ENCODE measurements at places on chromosomes 13 and 19. TPM values are rescaled to one million over a fixed set of nuclear protein-coding genes. Genes with fewer than 3 reads are reported as not detected.

DNA sequence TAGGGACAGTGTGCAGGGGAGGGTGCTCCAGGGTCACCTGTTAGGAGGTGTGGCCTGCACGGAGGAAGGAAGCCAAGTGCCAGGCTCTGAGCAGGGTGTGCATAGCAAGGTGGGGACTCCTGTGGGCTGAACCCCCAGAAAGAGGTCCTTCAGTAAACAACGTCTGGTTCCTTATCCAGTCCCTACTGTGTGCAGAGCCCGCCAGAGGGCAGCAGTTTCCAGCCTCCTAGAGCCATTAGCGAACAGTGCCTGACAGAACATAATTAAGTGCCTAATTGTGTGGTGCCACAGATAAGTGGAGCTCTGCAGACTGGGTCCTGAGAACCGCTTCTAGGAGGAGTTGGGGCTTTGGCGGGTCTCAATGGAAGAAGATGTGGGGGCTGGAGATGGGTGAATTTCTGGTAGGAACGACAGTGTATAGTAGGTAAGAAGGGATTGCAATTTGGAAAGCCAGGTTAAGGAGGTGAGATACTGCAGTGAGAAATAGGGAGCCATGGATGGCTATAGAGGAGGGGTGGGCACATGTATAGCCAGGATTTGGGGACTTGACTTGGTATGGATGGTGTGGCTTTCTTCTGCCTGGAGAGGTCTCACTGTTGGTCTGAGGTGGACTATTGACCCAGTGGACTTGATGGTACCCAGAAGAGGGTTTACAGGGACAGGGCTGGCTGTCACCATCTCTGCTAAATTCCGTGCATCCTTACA lies 323.1 kb downstream of the ZNF536 start:
- peaks cover 8% of the 10 kb centered on the region for H3K27me3 ChIP-seq
- H3K4me1 ChIP-seq: no peaks in the 10 kb centered on the region
- no peak overlapping the region for H3K27ac ChIP-seq
- no peaks in the 10 kb centered on the region for H3K36me3 ChIP-seq
- DNase-seq: no peak
- H3K4me3 ChIP-seq: no peak overlapping the region

SSC5D gene
- 15.1 TPM for total RNA-seq

DNA sequence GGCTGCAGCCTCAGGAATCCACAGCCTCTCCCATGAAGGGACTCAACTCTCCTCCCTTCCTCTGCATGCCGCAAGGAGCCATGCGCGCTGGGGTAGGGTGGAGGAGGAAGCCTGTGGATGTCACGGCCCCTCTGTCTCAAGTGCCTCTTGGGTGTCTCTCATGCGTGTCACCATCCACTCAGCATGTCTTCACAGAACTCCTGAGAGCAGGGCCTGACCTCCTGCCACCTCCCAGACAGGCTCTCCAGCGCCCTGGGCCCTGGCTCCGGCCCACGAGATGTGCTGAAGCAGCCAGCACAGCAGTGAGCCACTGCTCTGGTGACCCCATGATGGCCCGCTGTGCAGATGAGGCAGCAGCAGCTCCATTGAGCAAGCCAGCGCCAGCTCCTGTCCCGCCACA lies 25.9 kb upstream of the SPACA7 start:
- H3K4me3 ChIP-seq: no peak overlapping the region
- no peak overlapping the region for H3K27ac ChIP-seq
- DNase-seq: no peak
- no peaks in the 10 kb centered on the region for H3K36me3 ChIP-seq
- H3K27me3 ChIP-seq: no peaks in the 10 kb centered on the region
- no peaks in the 10 kb centered on the region for H3K4me1 ChIP-seq

KIR2DL3 gene
- not detected for total RNA-seq

ZNF256 gene
- total RNA-seq: not detected

OR7D2 gene
- 0.29 TPM for total RNA-seq

ATP12A gene
- total RNA-seq: not detected

GRCh38 chr19:47663911-47664771 lies 49.1 kb upstream of the EHD2 start:
- H3K4me3 ChIP-seq: no peak overlapping the region
- H3K27me3 ChIP-seq: no peaks in the 10 kb centered on the region
- peak; percentile 74 for DNase-seq
- peaks cover 91% of the 10 kb centered on the region for H3K4me1 ChIP-seq
- peak overlapping the region; percentile 92 for H3K27ac ChIP-seq
- no peaks in the 10 kb centered on the region for H3K36me3 ChIP-seq

GRCh38 chr19:36115453-36116343 lies at the start of gene TBCB:
Gene TBCB (plus strand): TSS chr19:36115468. CDS start chr19:36115561, 93 bp downstream.
- H3K27ac ChIP-seq: peak within 1 kb of the TSS; percentile 92
- DNase-seq: peak; percentile 84
- H3K4me1 ChIP-seq: peaks cover 35% of the 10 kb centered on the region
- peaks cover 34% of the 10 kb centered on the region for H3K36me3 ChIP-seq
- peak within 1 kb of the TSS; percentile 92 for H3K4me3 ChIP-seq

OVOL3 gene
- not detected for total RNA-seq

DNA sequence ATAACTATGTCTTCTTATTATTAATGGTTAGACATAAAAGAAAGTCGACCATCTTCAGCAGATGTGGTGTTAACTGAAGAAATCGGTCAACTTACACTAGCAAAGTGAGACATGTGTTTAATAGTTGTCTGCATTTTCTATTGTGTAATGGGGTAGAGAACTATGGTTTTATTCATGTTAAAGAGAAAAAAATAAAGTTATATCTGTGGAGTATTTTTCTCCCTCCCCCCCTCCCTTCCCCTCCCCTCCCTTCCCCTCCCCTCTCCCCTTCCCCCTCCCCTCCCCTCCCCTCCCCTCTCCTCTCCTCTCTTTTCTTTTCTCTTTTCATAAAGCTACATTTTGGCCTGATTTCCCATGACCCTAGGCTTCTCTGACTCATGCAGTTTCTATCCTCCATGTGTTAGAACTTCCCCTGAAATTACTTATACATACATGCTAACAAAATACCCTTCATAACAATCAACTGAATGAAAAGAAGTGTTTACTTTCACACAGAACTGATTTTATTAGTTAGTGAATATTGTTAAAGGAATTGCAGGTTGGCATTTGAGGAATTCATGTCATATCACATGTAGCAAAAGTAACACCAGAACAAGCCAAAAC lies 1431.0 kb upstream of the ATXN8OS start:
- H3K4me3 ChIP-seq: no peak overlapping the region
- no peak for DNase-seq
- no peaks in the 10 kb centered on the region for H3K4me1 ChIP-seq

TNNT1 gene
- total RNA-seq: 1.1 TPM

CYP2A7 gene
- total RNA-seq: not detected

AMER2 gene
- not detected for total RNA-seq

- no peak overlapping the region for H3K27ac ChIP-seq
- H3K27me3 ChIP-seq: no peaks in the 10 kb centered on the region
- no peak for DNase-seq
- no peaks in the 10 kb centered on the region for H3K4me1 ChIP-seq
- no peak overlapping the region for H3K4me3 ChIP-seq
These were observed 155.1 kb downstream of the SUCLA2 start for GRCh38 chr13:47845981-47846380.

DNA sequence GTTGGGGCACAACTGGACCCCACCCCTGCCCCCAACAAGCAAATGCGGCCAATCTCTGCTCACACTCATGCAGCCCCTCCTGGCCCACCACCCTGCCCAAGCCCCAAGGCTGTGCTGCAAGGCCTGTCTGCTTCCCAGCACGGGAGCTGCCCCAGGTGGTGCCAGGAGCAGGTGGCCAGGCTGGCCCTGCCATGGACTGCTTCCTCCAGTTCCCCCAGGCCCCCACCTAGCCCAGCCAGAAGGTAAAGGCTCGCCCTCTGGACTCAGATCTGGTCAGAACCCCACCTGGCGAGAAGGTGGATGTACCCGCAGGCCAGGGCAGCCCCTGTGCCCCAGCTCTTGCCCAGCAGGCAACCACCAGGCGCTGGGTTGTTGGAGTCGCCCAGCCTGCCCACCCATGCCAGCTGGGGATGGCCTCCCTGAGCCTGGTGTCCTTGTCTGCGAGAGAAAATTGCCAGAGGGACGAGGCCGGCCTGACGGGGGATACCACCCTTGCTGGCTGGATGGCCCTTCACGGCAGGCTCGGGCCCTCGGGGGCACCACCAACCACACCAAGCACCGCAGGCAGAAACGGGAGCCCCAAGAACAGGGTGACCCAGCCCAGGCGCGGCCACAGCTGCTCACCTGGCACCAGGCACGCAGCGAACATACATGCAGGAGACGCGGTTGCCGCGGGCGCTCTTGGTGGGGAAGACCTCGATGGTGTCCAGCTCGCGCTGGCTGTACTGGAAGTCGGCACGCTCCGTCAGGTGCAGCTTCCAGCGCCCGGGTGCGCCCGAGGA lies 4.5 kb downstream of the ABHD17A start:
- H3K36me3 ChIP-seq: peaks cover 20% of the 10 kb centered on the region
- no peak overlapping the region for H3K4me3 ChIP-seq
- no peak overlapping the region for H3K27ac ChIP-seq
- no peak for DNase-seq

IFNL1 gene
- total RNA-seq: not detected

CGB1 gene
- not detected for total RNA-seq

DNA sequence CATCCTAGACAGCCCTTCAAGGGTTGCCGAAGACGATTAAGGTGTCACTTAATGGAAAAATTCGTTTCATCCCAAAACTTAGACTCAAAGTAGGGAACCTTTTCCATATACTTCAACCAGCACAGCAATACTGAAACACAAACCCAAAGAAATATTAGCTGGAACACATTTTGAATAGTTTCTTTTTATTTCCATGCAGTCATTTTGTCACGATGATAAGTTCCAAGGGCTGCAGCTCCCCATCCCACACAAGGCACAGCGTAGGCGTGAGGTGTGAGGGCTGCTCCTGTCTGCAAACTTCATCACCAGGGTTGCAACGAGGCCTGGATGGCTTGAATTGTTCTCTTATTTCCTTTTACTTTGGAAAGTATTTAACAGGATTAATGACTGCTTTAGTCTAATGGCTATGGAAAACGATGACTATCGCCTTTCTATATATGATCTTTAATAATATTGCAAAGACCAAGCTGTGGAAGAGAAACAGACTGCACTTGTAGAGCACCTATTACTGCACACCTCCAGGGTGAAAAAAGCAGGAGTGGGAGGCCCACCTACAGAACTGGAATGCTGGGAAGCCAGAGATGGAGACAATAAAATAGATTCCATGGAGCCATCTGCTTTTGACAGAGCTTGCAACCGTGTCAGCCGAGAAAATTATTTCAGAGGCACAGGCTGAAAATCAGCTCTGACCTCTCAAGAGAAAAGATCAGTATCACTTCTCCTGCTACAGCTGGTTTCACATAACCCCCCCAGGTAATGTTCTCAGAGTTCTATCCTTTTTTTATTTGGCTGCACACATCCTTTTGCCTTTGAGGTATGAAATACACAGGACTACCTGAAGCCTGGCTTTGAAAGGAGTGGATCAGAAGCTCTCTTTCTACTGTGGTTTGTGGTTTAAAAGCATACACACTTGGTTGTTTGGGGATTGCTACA lies 274.5 kb upstream of the NBEA start:
- H3K4me3 ChIP-seq: no peak overlapping the region
- H3K36me3 ChIP-seq: no peaks in the 10 kb centered on the region
- DNase-seq: no peak
- H3K4me1 ChIP-seq: no peaks in the 10 kb centered on the region
- H3K27me3 ChIP-seq: no peaks in the 10 kb centered on the region
- H3K27ac ChIP-seq: no peak overlapping the region

DNA sequence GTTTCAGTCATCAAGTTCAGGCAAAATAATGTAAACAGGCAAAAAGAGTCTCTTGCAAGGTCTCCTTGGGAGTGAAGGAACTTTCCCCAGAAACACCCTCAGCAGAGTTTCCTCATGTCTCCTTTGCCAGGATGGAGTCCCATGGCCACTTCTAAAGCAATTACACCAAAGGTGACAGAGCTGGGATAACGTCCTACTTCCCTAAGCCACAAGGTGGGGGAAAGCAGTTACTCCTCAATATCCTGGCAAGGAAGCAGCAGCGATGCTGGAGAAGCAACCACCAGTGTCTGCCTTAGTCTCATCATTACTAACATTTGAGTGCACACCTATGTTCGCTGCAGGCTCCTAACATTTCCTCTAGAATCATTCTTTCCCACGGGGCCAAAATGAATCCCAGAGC lies 88.6 kb downstream of the UBL3 start:
- H3K4me1 ChIP-seq: peaks cover 14% of the 10 kb centered on the region
- no peak for DNase-seq
- no peak overlapping the region for H3K27ac ChIP-seq
- H3K27me3 ChIP-seq: no peaks in the 10 kb centered on the region

GRCh38 chr19:4723595-4724514 lies at the start of gene DPP9:
Gene DPP9 (minus strand): TSS chr19:4723842. CDS start chr19:4719906, 3,936 bp downstream.
- H3K27ac ChIP-seq: peak within 1 kb of the TSS; percentile 94
- peaks cover 45% of the 10 kb centered on the region for H3K4me1 ChIP-seq
- no peaks in the 10 kb centered on the region for H3K27me3 ChIP-seq
- H3K36me3 ChIP-seq: peaks cover 30% of the 10 kb centered on the region
- peak within 1 kb of the TSS; percentile 84 for H3K4me3 ChIP-seq
- DNase-seq: peak; percentile 97

DNA sequence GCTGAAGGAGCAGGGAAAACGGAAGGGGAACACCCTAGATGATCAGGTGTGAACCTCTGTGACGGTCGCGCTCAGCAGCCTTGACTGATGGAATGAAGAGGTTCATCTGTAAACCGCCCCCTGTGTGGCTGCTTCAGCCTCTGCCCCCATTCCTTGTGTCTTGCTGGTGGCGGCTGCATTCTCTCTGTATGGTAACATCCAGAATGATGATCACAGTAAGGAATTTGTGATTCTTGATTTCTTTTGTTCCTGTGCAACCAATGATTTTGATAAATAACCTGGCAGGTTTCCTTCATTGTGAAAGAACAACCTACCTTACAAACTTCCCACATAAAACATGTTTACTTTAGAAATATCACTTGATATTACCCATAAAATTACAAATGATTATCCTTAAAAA lies 118.7 kb upstream of the MCF2L start:
- H3K4me3 ChIP-seq: no peak overlapping the region
- no peaks in the 10 kb centered on the region for H3K27me3 ChIP-seq
- DNase-seq: no peak
- no peak overlapping the region for H3K27ac ChIP-seq
- H3K4me1 ChIP-seq: no peaks in the 10 kb centered on the region

GRCh38 chr13:90415902-90416301 lies 931.6 kb upstream of the MIR17HG start:
- no peak overlapping the region for H3K4me3 ChIP-seq
- H3K4me1 ChIP-seq: no peaks in the 10 kb centered on the region
- no peaks in the 10 kb centered on the region for H3K36me3 ChIP-seq

DNA sequence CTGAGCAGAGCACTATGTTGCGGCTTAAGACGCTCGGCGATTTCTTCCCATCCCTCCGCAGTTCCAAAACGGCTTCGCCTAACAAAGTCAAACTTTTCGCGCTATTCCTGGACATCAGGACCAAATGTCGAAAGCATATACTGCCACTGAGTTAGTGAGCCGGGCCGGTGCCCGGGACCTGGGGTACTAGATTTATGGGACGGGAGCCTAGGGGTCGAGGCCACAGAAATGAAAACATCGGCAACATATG lies 699 bp downstream of the RCBTB2 start:
- H3K4me1 ChIP-seq: peaks cover 19% of the 10 kb centered on the region
- peak overlapping the region; percentile 77 for H3K4me3 ChIP-seq
- H3K36me3 ChIP-seq: no peaks in the 10 kb centered on the region
- peak overlapping the region; percentile 98 for H3K27ac ChIP-seq
- no peak for DNase-seq

- no peak overlapping the region for H3K4me3 ChIP-seq
- H3K27me3 ChIP-seq: no peaks in the 10 kb centered on the region
- no peaks in the 10 kb centered on the region for H3K36me3 ChIP-seq
- H3K27ac ChIP-seq: no peak overlapping the region
- DNase-seq: no peak
These were observed 53.3 kb downstream of the NHLRC3 start for GRCh38 chr13:39091586-39091985.

Measured in stomach (tissue), 19 donors.